GM20000 (cell line): ENCODE measurements at places on chromosomes 7 and 10.

GRCh38 chr10:775245-776075 is 86.0 kb upstream of the DIP2C start:
- DNase-seq: peak; percentile 23

DNA sequence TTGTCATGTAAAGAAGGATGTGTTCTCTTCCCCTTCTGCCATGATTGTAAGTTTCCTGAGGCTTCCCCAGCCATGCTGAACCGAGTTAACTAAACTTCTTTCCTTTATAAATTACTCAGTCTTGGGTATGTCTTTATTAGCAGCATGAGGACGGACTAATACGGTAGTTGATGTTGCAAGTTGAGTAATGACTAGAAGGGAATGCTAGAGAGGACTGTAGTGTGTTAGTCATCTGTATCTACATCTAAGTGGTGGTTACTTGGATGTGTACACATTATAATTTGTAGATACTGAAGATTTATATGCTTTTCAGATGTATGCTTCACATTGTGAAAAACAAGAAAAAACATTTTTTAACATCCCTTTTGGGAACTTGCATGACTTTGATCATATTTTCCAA is 244.6 kb downstream of the POLR1F start:
- no peak for DNase-seq

DNA sequence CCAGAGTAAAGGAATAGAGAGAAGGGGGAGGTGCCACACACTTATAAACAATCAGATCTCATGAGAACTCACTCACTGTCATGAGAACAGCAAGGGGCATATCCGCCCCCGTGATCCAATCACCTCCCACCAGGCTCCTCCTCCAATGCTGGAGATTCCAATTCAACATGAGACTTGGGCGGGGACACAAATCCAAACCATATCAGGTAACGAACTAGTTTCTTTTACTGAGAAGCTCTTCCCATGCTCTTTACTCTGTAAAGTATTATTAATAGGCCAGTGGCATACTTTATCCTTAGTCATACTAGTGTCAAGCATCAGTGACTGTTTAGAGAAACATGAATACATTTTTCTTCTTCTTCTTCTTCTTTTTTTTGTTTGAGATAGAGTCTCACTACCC is 39.4 kb upstream of the ZNF488 start:
- no peak for DNase-seq

DNA sequence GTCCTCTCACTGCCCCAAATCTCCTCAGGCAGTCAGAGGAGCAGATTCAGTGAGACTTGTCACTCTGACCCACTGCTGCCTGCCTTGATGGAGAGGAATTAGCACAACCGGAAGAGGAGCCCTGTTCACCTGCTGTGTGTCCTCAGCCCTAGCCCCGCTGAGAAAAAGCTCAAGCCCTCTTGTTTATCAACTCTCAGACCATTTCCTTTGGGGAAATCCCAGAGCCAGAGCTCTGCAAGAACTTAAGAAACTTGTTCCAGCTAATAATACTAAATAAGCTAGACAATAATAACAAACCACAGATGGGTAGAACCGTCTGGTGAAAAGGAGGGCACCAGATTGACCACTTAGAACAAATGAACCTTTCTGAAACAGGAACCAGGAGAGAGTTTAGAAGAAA is 37.7 kb upstream of the ITGB1 start:
- DNase-seq: peak; percentile 34

- DNase-seq: no peak
Measured at GRCh38 chr10:127485153-127485857, 63.8 kb upstream of the NPS start.

GRCh38 chr7:5217851-5218331 is 27.9 kb downstream of the WIPI2 start:
- peak; percentile 44 for DNase-seq

DNA sequence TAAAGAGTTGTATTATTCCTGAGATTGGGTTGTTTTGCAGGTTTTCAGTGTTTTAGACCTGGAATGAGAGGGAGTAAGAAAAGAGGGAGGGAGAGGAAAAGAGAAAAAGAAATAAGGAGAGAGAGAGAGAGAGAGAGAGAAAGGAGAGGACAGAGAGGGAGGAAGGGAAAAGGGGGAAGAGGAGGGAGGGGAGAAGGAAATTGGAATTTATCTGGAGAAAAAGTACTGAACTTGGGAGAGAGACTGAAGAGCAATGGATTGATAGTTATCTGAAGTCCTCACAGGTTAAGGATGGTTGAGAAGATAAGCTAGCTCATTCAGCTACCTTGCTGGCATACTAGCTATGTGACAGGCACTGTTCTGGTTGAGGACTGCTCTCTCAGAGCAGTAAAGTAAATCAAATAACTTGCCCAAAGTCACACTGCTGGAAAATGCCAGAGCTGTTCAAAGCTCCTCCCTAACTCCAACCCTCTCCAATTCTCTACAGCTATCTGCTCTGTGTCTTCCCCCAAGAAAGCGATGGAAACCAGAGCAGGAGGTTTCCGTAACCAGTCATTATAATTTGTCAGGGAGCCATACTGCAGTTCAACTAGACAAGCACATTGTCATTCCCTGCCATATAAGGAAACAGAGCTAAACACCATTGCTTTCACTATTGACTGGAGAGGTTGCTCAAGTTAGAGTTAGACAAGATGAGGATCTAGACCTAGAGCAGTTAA is 10.7 kb downstream of the CALD1 start:
- DNase-seq: no peak

GRCh38 chr7:133827707-133828623 is 299.2 kb upstream of the LRGUK start:
- DNase-seq: peak; percentile 8

DNA sequence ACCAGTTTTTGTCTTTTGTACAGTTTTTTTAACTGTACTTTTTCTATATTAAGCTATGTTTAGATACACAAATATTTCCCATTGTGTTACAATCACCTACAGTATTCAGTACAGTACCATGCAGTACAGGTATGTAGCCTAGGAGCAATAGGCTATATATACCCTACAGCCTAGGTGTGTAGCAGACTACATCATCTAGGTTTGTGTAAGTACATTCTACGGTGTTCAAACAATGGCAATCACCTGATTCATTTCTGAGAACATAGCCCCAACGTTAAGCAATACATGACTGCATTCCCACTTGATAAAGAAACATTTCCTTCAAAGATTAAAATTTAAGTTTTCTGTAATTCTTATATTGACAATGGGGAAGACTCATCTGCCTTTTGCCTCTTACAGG is 89.4 kb downstream of the TRIL start:
- DNase-seq: no peak

GRCh38 chr7:43636093-43636492 is 53.2 kb downstream of the STK17A start:
- DNase-seq: no peak

- no peak for DNase-seq
Measured at GRCh38 chr7:38893061-38893460, 15.9 kb downstream of the VPS41 start.

- no peak for DNase-seq
Measured at GRCh38 chr7:52463341-52463740, 572.1 kb upstream of the POM121L12 start.

DNA sequence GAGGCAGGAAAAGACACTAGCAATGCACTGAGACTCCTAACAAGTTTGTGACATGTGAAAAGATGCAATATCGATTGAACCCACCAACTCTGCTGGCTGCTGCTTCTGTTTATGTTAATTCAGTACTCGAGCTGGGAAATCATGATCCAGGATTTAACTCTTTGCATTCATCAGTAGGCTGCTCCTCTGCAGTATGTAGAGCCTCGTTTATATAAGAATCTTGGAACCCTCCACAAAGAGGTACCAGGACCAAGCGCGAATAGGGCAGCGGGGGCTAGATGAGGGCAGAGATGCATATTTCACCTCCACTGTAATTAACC is 7.8 kb downstream of the PRKAG2 start:
- DNase-seq: no peak

- DNase-seq: no peak
Measured at GRCh38 chr10:31773749-31774298, 154.8 kb downstream of the ARHGAP12 start.

GRCh38 chr7:113774182-113774807 is 144.5 kb downstream of the PPP1R3A start:
- peak; percentile 8 for DNase-seq

- DNase-seq: no peak
Measured at GRCh38 chr7:123573896-123574467, 16.4 kb upstream of the NDUFA5 start.

DNA sequence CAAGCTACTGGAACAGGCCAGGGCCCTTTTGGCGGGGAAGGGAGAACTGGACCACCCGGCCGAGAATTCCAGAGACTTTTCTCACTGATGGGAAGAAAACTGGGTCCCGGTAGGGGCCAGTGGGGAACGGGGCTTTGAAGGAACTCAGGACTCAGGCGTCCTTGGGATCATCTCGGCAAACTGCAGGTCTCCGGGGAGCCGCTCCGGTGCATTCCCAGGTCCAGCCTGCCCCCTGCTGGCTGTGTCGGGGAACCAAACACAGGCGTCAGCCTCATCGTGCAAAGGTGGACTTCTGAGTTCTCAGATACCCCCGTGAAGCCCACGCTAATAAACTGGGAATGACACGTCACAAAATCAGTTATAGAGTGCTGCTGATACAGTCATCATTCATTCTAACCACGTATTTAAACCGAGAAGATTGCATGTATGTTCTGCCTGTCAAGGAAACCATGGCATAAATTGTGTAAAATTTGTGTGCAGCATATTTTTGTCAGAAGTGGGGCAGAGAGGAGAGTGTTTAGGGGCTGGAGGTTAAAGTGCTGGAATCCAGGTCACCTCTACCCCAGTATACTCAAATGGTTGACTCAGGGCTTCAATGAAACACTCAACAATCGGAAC is 76.1 kb upstream of the CPXM2 start:
- peak; percentile 88 for DNase-seq

DNA sequence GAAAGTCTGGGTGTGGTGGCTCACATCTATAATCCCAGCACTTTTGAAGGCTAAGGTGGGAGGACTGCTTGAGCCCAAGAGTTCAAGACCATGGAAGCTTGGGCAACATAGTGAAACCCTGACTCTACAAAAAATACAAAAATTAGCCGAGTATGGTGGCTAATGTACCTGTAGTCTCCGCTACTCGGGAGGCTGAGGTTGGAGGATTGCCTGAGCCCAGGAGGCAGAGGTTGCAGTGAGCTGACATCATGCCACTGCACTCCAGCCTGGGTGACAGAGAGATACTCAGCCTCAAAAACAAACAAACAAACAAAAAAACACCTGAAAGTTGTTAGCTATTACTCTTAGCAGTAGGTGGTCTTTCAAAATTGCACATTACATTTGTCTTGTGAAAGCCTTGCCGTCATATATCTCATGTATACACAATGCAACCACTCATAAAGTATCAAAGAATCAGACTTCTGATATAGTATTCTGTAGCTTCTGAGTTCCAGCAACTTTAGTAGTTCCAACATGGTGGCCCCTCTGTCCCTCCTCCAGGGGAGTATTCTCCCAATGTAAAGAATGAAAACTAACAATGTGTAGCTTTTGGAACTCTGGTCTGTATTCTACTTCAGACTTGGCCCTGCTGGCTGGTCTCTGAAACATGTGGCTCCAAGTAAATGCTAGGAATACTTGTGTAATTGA is 101.5 kb downstream of the ZNF92 start:
- DNase-seq: peak; percentile 5

DNA sequence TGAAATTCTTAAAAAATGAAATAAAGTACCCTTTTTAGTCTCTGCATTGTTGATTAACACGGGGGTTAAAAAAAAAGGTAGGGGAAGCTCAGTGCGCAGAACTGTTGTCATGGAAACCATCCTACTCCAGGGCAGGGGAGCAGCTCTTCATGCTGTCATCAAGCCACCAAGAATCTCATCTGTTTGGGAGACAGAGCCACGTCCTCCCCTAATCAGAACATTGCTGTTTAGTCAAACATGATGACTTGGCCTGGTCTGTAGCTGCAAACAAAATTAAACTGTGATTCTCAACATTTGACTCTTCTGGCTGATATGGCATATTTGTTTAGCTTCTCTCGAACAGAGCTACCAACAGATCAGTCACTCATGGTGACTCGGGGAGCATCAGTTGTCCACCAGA is 254.4 kb upstream of the KLF14 start:
- DNase-seq: no peak

- DNase-seq: no peak
Measured at GRCh38 chr7:151436446-151437158, 3.3 kb downstream of the CRYGN start.

DNA sequence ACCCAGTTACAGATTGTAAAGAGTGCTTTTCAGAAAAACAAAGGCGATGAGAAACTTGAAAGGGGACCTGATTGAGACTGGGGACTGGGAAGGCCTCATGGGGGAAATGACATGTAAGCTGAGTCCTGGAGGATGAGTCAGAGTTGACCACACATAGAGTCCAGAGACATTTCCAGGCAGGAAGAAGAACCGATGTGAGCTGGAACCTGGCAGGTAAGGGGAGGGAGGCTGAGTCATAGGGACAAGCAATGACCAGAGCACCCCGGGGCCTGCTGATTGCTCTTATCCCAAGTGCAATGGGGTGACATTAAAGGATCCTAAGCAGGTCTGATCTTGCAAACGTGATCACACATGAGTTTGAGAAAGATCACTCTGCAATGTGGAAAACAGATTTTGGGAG is 11.7 kb downstream of the TLL2 start:
- no peak for DNase-seq

DNA sequence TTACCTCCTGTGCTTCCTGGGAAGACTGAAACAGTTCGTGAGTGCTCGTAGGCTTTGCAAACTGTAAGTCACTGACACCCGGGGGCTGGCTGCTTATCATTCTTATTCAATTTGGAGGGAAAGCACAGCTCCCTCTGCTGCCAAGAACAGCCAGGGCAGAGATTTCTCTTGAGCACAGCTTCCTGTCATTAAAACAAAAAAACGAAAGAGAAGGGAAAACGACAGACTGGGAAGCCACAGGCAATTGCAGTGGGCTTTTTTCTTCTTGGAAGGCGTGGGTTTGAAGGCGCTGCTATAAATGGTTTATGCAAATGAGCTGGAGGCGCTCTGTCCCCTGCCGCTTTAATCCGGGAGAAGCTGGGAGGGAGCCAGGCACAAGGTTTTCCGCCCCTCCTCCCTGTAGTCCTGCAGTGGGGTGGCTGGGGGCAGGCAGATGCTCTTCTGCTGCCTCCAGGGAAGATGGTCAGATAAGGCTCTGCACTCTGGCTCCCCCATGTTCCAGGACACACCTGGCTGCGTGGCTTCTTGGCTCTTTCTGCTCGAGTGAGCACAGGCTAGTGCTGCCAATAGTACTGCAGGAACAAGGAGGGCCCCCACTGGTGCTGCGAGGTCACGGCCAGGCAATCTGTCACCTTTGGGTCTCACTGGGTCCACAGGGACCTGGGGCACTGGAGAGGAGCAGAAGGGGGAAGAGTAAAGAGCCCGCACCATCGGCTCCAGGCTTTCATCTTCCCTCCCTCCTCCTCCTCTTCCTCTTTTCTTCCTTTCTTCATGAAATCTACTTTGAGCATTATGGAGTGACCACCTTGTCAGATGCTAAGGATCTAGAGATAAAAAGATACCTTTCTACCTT is 49.5 kb downstream of the NEURL1 start:
- DNase-seq: peak; percentile 59

- no peak for DNase-seq
Measured at GRCh38 chr10:49281461-49281860, 17.5 kb upstream of the C10orf71 start.

DNA sequence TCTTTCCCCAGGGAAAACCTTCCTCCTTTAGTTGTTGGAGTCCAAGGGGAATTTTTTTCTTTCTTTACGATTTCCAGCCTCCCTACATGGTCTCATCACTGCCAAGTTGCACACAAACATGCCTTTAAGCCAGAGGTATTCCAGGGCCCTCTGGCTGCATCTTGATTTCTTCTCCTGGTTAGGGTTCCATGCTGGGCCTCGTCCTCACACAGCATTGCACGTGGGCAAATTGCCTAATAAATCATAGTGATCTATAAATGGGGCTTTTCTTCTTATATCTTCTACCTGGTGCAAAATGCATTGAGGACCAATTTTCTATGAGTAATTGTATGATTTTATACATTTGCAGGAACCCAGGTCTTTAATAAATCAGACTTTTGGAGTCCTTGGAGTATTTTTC is 284.2 kb downstream of the C7orf25 start:
- no peak for DNase-seq
